HT-29 (cell line): ENCODE measurements at places on chromosomes 7 and 10.
A peak's percentile ranks its signal among the peaks of the same experiment; 100 is the strongest.

- no peak for DNase-seq
These were observed 127.4 kb downstream of the ARL4A start for GRCh38 chr7:12814828-12815227.

DNA sequence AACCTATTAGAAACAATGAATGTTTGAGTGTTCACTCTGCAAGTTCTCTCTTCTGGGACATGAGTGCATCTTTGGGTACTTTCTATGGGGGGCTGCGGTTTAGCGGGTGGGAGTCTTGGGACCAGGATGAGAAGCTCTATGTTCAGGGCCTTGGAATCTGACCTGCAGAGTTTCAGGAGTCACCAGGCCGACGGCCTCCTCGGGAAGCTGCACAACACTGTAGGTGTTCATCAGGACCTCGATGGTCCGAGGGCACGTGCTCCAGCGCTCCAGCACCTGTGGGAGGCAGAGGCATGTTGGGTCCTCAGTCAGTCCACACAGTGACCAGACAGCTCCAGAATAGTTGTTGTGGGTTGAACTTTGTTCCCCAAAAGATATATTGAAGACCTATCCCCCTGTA is 8.9 kb upstream of the GBX1 start:
- no peak for DNase-seq

DNA sequence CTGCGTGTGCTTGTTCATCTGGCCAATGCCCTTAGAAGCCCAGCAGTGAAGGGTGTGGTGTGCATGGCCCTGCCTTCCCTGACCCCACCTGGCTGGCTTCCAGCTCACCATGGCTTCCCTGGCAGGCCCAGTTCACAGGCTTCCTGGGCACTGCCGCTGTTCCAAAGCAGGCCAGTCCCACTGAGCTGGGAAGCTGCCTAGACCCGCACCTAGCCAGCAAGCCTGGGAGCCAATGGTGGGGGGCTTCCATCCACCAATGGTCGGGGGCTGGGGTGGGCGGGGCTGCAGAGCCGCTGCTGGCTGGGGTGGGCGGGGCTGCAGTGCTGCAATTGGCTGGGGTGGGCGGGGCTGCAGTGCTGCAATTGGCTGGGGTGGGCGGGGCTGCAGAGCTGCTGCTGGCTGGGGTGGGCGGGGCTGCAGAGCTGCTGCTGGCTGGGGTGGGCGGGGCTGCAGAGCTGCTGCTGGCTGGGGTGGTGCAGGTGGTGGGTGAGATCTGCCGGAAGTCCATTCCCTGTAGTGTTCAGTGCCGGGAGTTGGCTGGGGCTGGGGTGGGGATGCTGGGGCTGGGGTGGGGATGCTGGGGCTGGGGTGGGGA is 12.4 kb downstream of the CALY start:
- DNase-seq: peak; percentile 78

DNA sequence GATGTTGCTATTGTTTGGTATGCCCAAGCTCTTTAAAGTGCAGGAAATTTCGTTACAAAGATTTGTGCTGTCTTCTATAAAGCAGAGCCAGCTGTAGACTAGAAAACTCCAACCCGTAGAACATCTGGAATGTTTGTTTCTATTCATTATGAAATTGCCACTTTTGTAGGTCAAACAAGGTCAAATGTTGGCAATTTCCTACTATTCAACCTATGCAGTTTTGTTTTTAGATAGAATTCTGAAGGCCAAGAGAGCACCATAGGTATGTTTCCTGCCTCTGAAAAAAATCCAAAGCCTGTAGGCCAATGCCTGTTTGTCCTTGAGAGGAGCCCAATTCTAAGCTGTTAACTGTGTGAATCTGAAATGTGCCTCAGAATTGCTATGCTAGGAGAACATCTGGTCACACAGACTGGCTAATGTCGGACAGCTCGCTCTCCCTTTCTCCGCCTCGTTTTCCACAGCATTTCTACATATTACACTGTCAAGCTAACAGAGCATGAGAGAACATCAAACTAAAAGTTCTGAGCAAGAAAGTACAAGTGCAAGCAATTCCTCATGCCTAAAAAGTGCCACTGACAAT is 267.2 kb upstream of the LRGUK start:
- no peak for DNase-seq

GRCh38 chr10:17199351-17199804 is 2.1 kb downstream of the TRDMT1 start:
- DNase-seq: no peak

- DNase-seq: no peak
These were observed 1.1 kb upstream of the AKR1B1 start for GRCh38 chr7:134459981-134460380.

GRCh38 chr10:43796781-43797180 is 148.1 kb upstream of the ZNF32 start:
- DNase-seq: no peak
